Activated T-helper 1 cell treated with anti-CD3 and anti-CD28 coated beads, Interleukin-2, amount 50 U/mL, for 16 hours (primary cell): ENCODE measurements at places on chromosomes 3 and 15.

DNA sequence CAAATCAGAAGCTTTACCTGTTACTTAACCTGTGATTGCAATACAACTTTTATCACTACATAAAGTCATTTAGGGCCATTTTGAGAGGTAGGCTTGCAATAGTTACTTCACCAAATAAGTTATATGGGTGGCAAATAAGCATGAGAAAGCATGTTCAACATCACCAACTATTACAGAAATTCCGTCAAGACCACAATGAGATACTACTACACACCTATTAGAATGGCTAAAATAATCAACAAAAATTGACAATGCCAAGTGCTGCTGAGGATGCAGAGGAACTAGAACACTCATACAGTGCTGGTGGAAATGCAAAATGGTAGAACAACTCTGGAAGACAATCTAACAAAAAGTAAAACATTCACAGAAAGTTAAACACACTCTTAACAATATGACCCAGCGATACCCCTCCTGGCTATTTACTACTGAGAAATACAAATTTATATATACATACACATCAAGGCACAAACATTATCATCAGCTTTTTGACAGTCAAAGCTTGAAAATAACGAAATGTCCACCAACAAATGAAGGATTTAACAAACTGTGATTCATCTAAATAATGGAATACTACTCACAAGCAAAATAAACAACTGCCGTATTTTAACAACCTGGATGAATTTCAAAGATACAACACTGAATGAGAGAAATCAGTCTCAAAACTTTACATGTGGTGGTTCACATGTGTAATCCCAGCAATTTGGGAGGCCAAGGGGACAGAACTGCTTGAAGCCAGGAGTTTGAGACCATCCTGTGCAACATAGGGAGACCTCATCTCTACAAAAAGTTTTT, 82.9 kb downstream of the MYO9A start:
- no peak for DNase-seq

GRCh38 chr3:150760431-150761200, 2.4 kb downstream of the SIAH2 start:
- DNase-seq = no peak

DNA sequence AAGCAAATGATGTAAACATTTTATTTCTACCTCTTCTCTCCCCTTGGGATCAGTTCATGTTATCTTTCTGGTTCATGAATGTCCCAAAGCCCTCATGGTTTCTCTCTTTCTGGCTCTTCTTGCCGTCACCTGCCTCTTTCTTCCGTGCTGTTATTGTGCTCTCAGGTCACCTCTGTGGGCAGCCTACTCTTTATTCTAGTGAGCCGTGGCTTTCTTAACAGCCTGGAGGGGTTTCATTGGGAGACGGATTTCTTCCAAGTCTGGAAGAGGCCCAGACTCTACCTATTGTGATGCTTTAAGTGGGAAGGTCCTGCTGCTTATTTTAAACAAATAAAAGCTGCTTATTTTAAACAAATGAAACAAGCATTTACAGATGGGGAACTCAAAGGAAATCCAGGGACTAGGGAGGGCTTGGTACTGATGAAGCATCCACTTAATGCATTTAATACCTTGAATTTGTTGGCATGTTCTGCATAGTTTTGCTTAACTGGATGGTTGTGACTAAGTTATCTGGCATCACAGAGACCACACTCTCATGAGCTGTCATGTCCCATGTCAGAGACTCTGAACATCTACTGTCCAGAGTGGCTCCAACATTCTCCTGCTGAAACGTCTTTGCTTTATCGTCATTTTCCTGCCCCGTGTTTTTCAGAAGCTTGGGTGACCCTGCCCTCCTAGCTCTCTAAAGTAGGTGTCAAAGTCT, 443.3 kb downstream of the GABRG3 start:
- no peak for DNase-seq

DNA sequence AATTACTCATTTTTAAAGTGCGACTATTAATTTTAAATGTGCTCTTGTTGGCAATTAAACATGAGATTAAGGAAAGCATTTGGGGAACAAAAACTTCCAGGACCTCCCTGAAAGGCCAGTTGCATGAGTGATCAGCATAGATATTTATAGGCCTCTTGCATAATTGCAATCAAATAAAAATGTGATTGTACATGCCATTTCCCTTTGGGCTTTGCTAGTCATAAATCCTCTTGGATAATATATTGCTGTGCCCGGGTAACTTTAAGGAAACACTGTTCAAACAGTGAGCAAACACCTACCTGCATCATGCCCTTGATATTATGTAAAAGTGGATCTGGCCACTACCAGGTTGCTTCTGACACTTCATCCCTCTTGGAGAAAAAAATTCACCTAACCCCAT, 239.1 kb downstream of the MCTP2 start:
- DNase-seq = no peak

DNA sequence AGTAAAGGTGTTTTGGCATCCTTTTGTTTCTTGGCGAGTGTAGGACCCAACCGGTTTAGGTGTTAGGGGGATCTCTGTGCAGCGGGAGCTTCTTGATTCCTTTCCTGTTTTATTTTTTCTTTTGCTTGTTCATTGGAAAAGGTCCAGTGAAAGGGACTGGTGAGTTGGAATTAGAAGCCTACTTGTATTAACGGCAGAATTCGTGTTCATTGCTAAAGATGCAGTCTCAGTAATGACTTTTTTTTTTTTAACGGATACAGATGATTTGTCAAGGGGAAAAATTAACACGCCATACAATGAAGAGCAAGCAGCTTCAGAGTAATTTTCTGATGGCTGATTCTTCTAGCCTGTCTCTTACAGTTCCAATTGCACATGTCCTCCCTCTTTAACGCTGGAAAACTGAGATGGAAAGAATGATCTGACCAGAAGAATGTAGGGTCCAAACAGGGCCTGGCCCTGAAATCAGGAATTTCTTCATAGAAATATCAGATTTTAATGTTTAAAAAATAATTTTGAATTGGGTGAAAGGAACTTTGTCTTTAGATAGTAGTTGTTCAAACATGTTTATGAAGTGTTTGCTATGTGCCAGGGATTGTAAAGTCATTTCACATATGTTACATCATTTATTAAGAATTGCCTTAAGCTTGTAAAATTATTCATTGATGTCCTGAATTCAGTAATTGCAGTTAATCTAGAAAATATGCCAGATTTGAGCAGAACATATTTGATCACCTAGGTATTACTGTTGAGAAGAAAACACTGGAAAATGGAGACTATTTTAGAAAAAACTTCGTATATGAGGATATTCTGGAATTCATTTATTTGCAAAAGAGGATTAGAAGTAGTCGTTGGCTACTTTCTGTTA, 1.4 kb downstream of the MAPK6 start:
- DNase-seq = no peak

DNA sequence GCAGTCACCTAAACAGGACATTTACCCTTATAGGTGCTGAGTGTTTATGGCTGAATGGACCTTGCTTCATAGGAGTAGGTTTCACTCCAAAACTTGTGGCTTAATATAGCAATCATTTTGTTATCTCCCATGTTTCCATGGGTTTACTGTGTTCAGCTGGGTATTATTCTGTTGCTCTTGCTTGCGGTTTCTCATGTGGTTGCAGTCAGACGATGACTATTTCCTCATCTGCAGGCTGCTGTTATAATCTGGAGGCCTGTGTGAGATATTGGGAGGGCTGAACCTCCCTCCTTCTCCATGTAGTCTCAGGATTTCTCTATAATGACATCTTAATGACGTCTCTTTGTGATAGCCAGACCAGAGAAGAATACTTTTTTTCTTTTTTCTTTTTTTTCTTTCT, 98.1 kb downstream of the ZPLD1 start:
- no peak for DNase-seq

DNA sequence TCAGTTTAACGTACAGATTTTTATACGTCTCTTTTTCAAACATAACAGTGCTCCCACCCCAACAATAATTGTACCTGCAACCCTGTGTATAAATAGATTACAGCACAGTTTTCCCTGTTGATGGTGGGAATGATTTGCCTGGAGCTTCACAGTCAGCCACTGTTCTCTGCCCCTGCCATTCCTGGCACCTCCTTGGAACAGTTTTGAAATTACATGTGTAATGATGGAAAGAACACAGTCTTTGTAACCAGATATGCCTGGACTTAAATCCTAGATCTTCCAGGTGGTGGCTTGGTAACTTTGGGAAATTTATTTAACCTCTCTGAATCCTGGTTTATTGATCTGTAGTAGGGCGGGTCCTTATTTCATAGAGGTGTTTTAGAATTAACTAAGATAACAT, 27.0 kb downstream of the CRYBG3 start:
- DNase-seq = no peak

DNA sequence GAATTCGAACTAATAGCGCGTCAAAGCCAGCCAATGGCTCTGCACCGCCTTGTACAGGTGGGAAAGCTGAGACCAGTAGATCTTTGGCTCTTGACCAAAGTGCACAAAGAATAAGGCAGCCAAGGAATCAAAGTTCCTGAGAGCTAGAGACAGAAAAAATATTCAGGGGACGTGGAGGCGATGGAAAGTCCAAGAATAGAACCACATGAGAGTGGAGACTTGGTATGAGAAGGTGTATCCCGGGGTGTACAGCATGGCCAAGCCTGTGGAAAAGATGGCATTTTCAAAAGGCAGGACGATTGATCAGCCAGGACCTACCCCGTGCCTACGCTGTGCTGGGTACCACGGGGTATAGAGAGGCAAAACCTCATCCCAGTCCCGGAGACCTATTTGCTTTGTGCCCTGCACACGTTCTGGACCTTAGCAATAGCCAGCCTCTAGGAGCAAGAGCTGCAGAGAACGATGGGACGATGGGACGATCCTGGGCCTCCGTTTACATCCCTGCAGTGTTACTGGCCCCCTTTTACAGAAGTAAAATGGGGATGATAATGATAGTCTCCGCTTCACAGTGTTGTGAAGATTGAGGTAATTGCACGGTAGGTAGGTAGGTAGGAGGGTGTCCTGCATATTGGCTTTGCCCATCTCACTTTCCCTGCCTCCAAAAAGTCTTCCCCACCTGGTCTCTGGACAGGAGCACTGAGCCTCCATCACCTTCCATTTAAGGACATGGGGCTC, 583 bp upstream of the RBSN start:
- no peak for DNase-seq

- no peak for DNase-seq
Measured at GRCh38 chr3:99561056-99561455, 77.3 kb upstream of the COL8A1 start.

GRCh38 chr15:63122002-63122875, 578 bp downstream of the LACTB start:
- peak; percentile 80 for DNase-seq

GRCh38 chr3:113626503-113627371, 69.7 kb downstream of the USF3 start:
- DNase-seq = no peak

- DNase-seq = no peak
Measured at GRCh38 chr15:99105514-99106341, 848 bp downstream of the SYNM start.

GRCh38 chr15:39860200-39860599, 59.9 kb downstream of the GPR176 start:
- no peak for DNase-seq
